Left ventricle myocardium superior (tissue), 1 donor: ENCODE measurements at places on chromosomes 12 and 14.

DNA sequence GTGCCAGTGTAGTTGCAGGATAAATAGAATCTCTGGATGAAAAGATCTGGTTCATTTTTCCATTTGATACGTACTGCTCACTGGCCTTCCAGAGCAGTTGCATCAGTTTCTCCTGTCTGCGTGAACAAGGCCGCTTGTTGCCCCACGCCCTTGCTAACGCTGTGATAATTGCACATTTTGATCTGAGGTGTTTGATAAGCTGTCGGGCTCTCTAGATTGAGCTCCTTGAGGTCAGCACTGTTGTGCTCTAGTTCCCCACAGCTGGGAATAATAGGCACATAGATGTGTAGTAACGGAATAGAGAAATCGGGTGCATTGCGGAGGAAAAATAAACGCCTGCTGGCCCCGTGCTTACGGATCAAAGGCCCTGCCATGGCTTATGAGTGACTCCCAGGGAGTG lies 42.8 kb upstream of the TRAF3 start:
- DNase-seq = no peak

GRCh38 chr14:74265301-74265965 lies 26.2 kb downstream of the VSX2 start:
- DNase-seq = peak; percentile 11

DNA sequence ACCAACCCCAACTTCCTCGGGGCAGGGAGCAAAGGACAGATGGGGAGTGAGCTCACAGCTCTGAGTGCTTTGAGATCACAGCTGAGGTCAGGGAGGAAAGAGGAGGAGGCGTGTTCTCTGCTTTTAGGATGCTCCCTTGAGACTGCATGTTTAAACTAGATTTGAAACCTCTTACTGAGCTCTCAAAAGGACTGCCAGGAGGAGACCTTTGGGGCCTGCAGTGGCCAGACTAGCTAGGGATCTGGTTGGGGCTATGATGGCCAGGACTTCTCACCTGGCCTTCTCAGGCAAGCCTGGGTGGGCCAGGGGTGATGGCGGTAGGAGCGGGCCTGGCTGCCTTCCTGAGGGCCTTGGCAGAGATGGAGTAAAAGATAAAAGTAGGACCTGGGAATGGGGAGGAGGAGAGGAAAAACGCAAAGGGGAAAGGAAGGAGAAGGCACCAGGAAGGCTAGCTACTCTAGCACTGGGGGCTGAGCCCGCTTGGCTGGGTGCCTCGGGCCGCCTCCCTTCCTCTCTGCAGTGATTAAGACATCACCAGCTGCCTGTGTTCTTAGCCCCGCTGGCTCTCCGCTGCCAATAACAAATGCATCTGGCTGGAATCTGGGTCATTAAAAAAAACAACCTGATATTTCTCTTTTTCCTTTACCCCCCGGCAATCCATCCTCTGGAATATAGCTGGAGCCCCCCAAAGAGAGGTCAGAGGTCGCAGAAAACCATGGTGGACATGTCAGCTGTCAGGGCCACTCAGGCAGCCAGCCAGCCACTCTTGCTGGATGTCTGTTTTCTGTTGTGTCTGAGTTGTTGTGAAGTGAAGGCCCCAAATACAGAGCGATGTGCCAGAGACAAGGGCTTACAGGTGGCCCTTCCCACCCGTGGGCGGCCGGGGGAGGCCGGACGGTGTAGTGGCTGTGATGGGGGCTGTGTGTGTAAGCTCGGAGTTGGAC lies 141.3 kb downstream of the TSPAN9 start:
- peak; percentile 91 for DNase-seq

DNA sequence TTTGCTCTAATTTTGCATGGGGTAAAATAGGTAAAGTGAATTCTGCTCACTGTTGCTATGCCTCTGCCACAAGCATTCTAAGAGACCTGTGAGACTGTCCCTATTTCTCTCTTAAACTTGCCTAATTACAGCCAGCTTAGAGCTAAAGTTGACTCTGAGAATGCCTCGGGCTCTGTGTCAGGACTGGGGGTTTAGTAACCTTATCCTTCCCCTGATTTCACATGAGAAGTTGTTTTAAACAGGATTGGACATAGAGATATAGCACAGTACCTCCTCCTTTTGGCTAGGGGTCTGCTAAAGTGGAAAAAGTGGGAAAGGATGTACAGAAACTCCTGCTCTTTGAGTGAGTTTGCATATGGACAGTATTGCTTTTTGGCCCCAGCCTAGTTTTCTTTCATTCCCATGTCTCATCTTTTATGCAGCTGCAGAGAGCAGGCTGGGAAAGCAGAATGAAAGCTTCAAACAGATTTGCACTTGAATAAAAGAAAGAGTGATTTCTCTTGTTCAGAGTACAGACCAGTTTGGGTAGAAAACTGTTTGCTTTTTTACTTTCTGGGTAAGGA lies 122.0 kb downstream of the RAD51B start:
- no peak for DNase-seq

GRCh38 chr14:89571491-89571890 lies 154.5 kb upstream of the FOXN3 start:
- DNase-seq = no peak

DNA sequence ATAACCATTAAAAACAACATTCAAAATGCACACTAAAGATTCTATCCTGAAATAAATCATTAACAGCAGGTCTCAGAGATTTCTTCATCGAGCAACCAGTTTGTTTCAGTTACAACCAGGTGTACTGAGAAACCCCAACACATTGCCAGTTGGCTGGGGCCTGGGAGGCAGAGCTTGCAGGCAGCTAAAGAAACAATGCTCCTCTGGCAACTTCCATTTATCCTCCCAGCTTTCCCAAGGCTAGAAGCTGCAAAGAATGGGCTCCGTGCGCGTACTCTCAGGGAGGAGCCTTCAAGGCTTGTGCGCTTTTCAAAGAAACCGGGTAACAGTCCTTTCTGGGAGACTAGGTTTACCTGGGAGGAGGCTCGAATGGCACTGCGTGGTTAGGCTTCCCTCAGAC lies 181.6 kb downstream of the MSRB3 start:
- DNase-seq = no peak

DNA sequence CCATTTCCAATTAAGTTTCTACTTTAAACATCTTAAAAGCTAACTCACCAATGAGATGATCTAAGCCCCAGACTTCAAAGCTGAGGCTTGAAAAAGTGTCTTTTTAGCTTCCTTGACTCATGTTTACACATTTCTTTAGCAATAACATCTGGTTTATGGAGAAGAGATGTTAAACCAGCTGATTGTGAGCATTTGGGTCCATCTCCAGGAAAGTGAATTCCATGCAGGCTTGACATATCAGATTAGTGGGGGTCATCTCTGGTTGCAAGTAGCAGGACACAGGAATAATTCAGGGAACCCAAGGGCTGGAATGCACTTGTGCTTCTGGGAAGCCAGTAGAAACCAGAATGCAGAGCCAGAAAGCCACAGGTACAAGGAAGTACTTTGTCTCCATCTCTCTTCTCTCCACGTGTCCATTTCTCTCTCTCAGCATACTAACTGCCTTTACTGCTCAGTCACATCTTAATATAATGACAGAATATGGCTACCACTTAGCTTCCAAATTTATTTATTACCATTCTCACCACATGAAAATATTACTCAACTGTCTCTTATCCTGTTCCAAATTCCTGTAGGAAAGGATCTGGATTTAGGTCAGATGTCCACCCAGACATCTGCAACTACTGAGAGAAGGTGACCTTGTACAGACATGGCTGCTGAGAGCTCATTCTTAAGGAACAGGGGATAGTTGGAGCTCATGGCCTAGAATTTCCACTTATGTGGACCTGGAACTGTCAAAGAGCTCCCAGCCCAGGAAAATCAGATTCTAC lies 104.4 kb downstream of the SCN8A start:
- no peak for DNase-seq

DNA sequence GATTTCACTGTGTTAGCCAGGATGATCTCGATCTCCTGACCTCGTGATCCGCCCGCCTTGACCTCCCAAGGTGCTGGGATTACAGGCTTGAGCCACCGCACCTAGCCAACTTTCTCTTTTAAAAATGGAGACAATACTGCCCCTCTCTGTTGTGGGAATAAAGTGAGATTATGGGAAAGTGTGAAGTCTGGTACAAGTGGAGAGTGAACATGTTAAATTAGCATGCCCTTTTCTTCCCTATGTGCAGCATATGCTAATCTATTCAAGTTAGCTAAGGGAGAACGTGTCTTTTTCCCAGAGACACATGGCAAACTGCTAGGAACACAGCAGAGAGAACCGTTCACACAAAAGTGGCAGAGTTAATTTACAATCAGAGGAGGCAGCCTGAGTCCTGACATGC lies 1.5 kb downstream of the COPS7A start:
- no peak for DNase-seq

DNA sequence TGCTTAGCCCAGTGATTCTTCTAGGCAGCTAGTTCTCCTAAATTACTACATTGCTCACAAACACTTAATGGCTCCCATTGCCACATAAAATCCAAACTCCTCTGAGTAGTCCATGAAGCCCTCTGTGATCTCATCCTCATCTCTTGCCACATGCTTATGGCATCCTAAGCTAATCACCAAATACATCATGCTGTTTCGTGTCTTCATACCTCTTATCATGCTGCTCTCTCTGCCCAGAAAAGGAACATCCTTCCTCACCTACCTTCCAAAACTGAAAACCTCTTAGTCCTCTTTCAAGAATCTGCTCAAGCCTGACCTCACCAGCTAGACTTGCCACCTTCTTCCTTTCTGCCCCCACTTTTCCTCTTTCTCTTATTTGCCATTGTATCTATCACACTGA lies 108.5 kb downstream of the DUSP6 start:
- DNase-seq = no peak

GRCh38 chr14:100620255-100621100 lies 33.3 kb upstream of the BEGAIN start:
- DNase-seq = no peak

- no peak for DNase-seq
These were observed 242.9 kb downstream of the CHST11 start for GRCh38 chr12:104699489-104700190.

DNA sequence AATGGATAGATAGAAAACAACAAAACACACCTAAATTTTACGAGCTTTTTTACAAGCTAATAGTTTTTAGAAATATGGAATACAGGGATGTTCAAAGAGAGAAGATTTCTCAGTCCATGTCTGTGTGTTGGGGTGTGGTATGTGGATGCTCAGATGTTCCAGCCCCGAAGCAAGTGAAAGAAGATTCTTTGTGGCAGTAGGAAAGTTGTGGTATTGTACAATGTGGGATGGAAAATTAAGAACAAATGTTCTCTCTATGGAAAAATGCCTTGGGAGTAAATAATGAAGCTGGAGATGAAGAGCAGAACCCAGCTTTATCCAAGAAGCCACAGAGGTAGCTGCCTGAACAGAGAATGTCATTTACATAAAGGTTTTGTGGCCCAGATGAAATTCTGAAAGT lies 150.3 kb upstream of the PRKD1 start:
- no peak for DNase-seq

GRCh38 chr12:123118497-123118896 lies 32.4 kb downstream of the PITPNM2 start:
- no peak for DNase-seq

GRCh38 chr12:19506497-19506896 lies 67.2 kb downstream of the AEBP2 start:
- no peak for DNase-seq

- DNase-seq = no peak
These were observed 219.4 kb downstream of the DIO2 start for GRCh38 chr14:79991866-79992265.
